ENCODE measurements at places on chromosomes 12 and 14.

DNA sequence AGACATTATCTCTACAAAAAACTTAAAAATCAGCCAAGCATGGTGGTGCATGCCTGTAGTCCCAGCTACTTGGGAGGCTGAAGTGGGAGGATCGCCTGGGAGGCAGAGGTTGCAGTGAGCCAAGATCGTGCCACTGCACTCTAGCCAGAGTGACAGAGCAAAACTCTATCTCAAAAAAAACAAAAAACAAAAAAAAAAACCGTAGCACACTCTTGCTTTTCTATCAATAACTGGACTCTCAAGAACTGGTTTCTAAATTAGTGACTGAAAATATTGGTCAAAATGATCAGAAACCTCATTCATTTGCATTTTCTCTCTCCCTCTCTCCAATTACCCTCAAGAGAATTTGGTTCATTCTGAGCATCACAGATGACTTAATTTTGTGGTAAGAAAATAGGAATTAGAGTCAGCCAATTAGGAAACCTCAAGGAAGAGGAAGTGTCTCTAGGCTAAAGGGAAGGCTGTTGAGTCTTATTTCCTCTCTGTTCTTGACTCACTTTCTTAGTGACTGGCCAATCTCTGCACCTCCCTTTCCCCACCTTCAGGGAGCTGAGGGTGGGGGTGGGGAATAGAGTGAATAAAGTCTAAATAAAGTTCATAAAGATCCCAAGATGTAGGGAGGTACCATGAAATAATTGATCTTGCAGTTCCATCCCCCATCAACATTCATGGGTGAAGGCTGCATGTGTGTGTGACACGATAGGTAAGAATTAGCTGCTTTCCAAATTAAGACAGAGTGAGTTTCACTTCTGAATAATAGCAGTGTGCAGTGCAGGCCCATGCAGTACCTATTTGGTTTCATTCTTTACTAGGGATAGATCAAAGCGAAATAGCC lies 6.8 kb upstream of the PSMA6 start:
- DNase-seq = no peak

DNA sequence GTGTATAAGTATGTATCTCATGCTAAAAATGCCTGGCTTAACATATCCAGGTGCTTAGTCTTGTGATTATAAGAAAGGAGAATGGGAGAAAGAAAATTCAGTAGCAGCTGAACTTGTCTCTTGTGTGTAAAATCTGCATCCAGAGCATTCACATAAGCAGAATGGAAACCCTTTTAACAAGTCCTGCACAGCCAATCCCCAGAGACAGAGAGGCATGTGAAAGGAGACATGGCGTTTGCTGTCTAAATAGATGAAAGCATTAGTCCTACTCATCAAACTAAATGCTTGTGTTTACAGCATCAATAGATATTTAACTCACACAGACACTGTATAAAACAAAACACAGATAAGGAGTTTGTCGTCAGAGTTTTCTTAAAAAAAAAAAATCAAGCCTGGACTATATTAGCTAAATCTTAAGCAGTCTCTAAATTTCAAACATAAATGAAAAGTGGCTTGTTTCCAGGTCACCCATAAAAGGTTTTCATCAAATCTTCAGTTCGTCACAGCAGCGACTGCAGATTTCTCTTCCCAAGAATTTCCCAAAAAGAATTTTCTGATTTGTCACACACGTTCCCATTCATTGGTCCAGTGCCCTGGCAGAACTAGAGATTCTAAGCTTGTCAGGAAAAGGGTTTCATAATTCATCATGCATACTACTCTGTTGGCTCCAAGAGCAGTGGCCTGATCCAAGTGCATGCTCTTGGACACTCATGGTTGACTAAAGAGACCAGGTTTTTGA lies 249.2 kb downstream of the BTG1 start:
- DNase-seq = no peak

DNA sequence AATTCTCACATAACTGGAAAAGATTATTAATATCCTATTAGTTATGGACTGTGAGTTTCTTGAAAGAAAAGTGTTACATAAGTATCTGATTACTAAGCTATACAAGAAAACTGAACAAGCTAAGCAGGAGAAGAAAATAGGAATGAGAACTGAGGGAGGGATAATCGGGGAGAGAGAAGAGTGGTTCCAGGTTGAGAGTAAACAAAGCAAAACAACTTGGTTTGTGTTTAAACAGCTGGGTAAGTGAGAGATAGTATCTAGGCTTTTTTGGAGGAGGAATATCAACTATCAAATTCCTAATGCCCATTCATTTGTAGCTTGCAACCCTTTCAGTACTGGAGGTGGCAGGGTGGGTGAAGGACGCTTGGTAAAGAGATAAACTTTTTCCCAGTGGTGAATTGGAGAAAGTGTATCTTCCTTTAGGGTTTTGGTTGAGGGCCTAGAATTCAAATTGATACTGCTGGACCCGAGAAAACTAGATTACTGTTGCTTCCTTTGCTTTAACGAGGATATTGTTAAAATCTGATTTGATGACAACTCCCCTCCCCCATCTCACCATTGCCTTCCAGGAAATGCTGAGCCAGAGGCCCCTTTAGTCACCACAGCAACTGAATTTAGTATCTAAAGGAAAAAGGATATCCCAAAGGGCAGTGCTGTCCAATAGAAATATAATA lies 2.0 kb upstream of the SLC2A3 start:
- no peak for DNase-seq

GRCh38 chr12:95105540-95105939 lies 32.1 kb upstream of the NR2C1 start:
- DNase-seq = no peak

DNA sequence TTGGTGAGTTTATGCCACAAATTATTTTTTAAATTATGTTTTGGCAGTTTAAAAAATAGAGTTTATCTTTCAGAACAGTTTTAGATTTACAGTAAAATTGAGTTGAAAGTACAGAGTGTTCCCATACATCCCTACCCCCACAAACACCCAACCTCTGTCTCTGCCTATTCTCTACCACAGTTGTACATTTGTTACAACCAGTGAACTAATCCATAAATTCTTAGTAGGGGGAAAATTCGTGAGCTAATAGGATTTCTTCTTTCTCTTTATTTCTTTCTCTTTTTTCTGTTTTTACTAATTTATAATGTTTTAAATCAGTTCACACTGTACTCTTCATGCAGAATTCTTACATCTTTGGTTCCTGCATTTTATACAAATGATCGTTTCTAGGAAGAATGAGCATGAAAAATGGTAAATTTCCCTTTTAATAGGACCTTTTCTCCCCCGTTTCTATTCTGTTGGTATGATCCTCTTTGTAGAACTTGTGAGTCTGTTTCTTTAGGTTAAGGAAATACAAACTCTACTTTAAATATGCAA lies 56.7 kb downstream of the MIPOL1 start:
- DNase-seq = no peak

DNA sequence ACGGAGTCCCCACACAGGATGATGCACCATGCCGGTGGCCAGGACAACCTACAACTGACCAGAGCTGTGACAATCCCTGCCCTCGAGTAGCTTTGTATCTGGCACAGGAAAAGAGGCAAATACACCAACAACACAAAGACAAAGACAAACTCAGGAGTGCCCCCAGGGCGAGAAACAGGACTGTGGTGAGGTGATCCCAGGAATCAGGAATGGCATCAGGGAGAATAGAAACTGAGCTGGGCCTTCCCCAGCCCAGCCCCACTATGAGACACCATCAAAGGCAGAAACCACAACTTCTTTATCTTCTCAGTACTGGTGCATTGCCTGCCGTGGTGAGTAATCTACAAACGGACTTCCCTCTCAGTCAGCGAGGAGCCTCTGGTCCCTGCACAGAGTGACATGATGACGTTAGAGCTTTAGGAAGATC lies 157.7 kb downstream of the TTC7B start:
- DNase-seq = no peak

GRCh38 chr14:28764257-28765160 lies 2.1 kb upstream of the FOXG1 start:
- DNase-seq = no peak

DNA sequence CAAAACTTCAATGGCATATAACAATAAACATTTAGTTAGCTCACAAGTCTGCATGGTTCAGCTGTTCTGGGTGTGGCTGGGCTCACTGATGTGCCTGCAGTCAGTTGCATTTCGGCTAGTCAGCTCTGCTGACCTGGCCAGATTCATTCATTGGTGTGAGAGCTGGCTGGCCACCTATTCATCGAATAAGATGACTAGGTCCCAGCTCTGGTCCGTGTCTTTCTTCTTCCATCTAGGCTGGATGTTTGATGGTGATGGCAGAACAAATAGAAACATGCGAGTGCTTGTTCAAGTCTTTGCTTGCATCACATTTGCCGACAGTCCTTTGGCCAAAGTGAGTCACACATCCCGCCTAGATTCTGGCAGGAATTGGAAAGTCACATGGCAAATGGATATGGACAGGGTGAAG lies 203.3 kb upstream of the CRY1 start:
- DNase-seq = no peak

DNA sequence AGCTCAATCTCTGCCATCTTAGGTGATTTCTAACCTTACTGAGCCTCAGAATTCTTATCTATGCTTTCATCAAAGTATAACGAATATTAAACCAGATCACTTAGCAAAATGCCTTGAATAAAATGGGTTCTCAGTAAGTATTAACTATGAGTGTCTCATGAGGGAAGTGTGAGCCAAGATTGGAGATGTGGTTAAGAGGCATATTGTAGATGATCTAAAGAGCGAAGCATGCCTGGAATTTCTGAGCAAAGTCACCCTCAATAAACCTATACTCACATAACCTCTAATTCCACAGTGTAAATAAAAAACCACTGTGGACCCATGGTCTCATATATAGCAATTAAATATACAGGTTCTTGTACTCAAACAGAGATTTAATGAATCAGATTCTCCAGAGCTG lies 193.1 kb upstream of the FSCB start:
- no peak for DNase-seq

GRCh38 chr12:68119250-68119649 lies 40.3 kb downstream of the IFNG start:
- no peak for DNase-seq

GRCh38 chr12:67698672-67699581 lies 50.4 kb downstream of the DYRK2 start:
- DNase-seq = peak; percentile 31

- no peak for DNase-seq
These were observed 33.4 kb downstream of the DIP2B start for GRCh38 chr12:50538182-50538581.

DNA sequence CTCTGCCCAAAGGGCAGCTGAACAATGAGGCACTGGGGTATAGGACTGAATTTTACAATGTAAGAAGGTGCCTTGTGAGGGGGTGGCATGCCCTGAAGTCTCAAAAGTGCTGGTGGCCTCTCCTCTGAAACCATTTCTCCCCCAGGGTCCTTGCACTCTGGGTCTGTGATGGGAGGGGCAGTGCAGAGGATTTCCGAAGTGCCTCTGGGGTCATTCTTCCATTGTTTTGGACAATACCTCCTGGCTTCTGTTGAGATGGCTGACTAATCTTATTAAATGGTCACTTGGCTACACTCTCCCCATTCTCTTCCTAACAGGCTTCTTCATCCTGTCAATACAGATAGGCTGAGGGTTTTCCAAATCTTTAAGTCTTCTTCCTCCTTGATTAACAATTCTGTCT lies 59.3 kb downstream of the UNC79 start:
- DNase-seq = no peak

- DNase-seq = no peak
These were observed 44.7 kb upstream of the CEP83 start for GRCh38 chr12:94504386-94504785.

- DNase-seq = no peak
These were observed 457.0 kb downstream of the PCNX1 start for GRCh38 chr14:71363946-71364925.

GRCh38 chr12:76374386-76375020 lies 26.3 kb upstream of the BBS10 start:
- no peak for DNase-seq

DNA sequence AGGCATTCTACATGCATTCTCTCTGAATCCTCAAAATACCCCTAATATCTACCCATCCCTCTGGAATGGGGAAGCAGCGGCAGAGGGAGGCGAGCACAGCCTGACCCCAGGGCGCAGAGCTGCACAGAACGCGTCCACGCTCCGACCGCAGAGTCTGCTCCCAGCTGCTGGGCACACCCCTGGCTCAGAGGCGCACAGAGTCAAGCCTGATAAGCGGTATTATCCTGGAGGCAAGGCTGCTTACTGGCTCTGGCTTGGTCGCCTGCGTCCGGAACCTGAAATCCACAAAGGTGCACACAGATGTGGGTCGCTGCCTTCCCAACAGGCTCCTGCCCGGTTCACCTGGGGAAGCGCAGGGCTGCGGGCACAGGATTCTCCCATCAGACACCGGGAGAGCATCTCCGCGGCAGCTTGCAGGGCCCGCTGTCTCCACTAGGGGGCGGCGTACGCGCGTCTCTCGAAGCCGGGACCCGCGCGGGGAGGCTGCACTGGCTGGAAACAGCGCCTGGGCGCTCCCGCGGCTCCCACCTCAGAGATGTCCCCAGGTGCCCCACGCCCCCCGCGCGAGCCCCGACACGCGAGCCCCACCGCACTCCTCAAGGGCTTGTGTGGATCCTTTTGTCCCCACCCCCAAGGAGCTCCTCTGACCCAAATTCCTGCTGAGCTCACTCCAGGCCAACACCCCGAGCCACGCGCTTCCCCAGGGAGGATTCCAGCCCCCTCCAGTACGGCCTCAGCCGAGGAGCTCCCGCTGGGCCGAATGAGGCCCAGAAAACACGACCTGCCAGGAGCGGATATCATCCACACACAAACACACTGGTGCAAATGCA lies 120.1 kb upstream of the FZD10 start:
- DNase-seq = peak; percentile 48

DNA sequence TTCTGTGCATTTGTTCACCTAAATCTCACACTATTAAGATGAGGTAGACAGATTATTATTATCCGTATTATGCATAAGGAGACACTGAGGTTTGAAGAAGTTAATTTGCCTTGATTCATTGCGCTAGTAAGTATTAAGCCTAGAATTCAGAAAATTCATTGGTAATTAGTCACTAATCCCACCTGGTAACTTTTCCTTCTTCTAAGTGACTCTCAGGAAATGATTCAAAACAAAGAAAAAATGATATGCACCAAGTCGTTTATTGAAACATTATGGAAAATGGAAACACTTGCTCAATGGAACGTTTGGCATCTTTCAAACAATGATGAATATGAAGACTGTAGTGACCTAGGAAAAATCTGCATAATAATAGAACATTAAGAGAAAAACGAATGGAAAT lies 15.2 kb downstream of the RFX4 start:
- no peak for DNase-seq

- DNase-seq = no peak
These were observed 2.2 kb upstream of the PXN start for GRCh38 chr12:120267736-120268135.

DNA sequence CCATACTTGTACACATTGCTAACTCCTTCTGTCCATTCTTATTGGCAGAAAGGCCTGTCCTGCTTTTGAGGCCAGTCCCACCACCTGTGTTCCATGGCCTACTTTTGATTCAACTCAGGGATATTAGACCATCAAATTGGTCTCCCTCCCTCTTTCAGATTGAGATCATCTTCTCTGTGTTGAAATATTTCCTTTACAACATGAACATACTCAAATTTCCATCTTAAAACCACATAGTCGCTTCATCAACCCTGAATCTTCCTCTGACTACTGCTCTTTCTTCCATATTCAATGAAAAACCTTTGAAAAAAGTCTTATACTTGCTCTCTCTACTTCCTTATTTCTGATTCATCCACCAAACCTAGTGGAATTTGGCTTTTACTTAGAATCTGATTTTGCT lies 34.9 kb downstream of the TRMT5 start:
- no peak for DNase-seq

GRCh38 chr12:95942101-95942523 lies 302 bp downstream of the CCDC38 start:
- no peak for DNase-seq

GRCh38 chr12:56679883-56680575 lies 8.1 kb downstream of the PTGES3 start:
- peak; percentile 27 for DNase-seq

GRCh38 chr14:32669391-32669790 lies 269.3 kb upstream of the NPAS3 start:
- no peak for DNase-seq
